ENCODE measurements at places on chromosomes 16 and 17.
A peak's percentile ranks its signal among the peaks of the same experiment; 100 is the strongest.

DNA sequence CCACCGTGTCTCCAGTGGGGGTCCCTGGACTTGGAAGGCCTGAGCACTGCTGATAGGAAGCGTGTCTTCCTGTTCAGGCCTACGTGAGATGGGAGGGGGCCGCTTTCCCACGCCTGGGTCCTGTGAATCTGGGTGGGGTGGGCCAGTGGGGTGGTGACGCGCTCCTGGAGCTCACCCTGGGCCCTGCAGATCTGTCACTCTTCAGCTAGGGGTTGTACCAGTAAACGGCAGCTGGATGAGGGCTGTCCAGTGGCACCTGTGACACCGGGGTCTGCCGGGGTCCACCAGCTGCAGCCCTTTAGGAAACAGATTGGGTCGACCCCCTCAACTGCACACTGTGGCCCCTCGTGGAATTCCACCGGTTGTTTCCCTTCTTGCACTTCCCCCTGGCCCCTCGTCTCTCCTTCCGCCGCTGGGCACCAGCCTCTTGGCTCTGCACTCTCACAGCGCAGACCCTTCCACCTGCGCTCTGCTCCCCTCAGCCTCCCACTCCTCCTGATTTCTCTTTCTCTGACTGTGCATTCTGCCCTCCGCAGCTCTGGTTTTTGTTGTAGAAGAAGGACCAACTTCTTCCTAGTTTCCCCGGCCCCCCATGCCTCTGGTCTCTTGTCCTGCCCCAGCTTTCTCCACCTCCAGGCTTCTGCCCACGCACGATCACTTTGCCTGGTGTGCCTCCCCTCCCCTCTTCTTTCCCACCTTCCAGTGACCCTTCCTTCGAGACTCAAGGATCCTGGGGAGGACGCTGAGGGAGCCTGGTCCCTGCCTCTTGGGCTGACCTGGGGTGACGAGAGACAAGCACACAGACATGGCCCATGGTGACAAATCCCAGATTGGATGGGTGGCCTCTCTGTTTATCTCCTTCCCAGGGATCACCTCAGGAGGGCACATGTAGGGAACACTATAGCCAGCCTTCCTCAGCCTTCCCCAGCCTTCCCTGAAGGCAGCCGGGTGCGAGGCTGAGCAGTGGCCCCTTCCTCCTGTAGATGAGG, 4.8 kb downstream of the MRC2 start:
- no peak for DNase-seq

GRCh38 chr16:4240624-4241023, 1.3 kb downstream of the SRL start:
- no peak for DNase-seq

DNA sequence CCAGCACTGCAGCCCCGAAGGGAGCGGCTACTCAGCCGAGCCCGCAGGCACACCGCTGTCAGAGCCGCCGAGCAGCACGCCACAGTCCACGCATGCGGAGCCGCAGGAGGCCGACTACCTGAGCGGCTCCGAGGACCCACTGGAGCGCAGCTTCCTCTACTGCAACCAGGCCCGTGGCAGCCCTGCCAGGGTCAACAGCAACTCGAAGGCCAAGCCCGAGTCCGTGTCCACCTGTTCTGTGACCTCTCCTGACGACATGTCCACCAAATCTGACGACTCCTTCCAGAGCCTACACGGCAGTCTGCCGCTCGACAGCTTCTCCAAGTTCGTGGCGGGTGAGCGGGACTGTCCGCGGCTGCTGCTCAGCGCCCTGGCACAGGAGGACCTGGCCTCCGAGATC, 42.4 kb downstream of the SREBF1 start:
- no peak for DNase-seq

DNA sequence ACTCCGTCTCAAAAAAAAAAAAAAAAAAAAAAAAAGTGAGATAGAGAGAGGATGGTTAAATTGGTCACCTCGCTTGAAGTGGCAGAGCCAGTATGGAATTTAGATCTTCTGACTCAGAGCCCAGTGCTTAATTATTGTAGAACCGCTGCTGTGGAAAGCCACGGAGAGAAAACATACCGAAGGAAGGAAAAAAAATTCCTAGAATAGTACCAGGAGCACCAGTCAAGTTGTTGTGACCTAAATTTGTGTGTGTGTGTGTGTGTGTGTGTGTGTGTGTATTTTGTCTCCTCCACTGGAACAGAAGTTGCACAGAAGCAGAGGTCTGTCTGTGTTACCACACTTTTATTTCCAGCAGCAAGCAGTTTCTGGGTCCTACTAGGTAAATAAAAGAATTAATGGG, 10.6 kb upstream of the NUP85 start:
- no peak for DNase-seq

DNA sequence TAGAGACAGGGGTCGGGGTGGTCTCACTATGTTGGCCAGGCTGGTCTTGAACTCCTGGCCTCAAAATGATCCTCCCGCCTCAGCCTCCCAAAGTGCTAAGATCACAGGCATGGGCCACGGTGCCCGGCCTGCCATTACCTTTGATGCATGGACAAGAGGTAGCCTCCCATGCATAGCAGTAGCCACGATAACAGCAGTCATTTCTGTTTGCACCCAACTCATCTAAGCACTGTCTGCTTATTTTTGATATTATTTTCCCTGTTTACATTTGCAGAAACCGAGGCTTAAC, 37.5 kb upstream of the SNN start:
- DNase-seq: no peak

DNA sequence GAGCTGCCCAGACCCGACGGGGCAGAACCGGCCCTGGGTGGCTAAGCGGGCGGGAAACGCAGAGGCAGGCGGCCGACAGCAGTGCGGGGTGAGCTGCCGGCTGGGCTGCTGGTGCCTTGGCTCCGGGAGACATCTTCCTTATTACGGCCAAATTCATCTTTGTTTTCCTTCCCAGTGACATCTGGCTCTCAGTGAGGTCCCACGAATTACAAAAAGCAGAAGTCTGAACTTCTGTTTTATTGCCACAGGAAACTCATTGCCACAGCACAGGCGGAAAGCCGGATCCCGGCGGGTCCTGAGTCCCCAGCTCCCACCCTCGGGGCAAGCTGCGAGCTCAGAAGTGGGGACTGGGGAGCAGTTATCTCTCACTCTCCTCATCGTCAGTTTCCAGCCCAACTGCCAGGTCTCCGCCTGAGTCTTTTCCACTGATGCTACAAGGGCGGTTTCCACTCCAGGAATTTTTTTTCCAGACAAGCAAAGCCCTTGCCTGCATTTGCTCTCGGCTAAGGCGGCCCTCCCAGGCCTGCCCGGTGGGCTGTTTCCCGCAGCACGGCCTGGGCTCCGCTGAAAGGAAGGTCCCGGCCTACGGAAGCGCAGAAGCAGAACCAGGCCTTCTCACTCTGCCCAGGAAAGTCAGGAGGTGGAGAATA, 40.3 kb downstream of the CBFA2T3 start:
- peak; percentile 80 for DNase-seq

GRCh38 chr17:73272906-73273218, 11.2 kb upstream of the CPSF4L start:
- DNase-seq: no peak

- DNase-seq: peak; percentile 59
Measured at GRCh38 chr17:5226940-5227878, 7.5 kb downstream of the SCIMP start.

- DNase-seq: no peak
Measured at GRCh38 chr16:31486045-31486444, 3.1 kb downstream of the SLC5A2 start.

- peak; percentile 41 for DNase-seq
Measured at GRCh38 chr17:28865946-28866752, 11.3 kb downstream of the ERAL1 start.

DNA sequence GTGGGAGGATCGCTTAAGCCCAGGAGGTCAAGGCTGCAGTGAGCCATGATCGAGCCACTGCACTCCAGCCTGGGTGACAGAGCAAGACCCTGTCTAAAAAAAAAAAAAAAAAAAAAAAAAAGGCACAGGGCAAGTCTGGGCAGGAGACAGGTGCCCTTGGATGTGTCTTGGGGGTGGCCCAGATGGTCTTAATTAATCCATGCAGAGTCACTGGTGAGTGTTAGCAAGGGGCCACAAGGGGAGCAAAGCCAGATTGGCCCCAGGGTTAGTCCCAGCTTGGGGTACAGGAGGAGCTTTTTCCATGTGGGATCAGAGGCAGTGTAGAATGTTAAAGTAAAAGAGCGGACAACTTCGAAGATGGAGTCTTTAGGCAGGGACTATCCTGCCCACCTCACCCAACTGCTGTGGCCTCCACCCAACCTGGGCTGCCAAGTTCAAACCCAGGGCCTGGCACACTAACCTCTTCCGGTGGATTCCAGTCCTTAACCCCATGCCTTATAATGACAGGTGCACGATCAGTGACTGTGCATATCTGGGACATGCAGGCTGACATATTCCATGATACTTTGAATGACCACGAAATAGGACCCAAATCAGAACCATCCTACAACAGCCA, 32.2 kb upstream of the MFSD6L start:
- DNase-seq: no peak

DNA sequence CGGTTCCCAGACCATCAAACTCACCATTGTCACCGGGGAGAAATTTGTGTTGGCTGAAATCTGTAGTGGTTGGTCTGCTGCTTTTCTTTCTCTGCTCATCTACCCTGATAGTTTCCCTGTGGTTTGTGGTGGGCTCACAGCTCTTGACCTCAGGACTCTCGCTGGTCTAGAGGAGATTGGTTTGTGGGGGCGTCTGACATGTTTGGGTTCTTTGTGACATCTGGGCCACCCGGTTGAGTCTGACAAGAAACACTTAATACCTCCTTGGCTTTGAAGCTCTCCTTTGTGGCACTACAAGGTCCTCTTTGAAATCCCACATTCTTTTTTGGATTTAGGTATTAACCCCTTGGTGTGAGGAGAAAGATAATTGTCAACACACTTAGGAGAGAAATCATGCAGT, 662.0 kb downstream of the WWOX start:
- DNase-seq: no peak

- no peak for DNase-seq
Measured at GRCh38 chr16:65876056-65876408, 490.5 kb upstream of the CDH5 start.

- DNase-seq: no peak
Measured at GRCh38 chr16:5187402-5187952, 89.9 kb upstream of the EEF2KMT start.

- no peak for DNase-seq
Measured at GRCh38 chr16:69929480-69929879, 21.7 kb upstream of the CLEC18A start.

DNA sequence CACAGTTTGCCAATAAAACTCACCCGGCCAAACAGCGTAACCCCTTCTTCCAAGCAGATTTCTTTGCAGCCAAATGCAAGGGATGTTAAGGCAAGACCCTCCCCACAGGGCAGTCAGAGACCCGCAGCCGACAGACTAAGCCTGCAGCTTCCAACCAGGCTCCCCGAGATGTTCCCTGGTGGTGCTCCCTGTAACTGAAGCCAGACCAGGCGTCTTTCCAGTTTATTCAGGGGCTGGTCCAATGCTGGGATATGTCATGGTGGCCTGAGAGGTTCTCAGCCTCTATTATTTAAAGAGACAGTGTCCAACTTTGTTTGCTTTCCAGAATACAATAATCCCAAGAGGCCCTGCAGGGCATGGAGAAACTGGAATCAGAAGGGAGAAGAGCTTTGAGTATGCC, at the start of gene PMP22:
Gene PMP22, minus strand, starts transcription at position 196 of the 400 bp plus-strand sequence. CDS start 4,599 bp downstream, outside the sequence.
- no peak for DNase-seq

GRCh38 chr17:80364091-80364691, 50.8 kb upstream of the ENDOV start:
- peak; percentile 34 for DNase-seq

DNA sequence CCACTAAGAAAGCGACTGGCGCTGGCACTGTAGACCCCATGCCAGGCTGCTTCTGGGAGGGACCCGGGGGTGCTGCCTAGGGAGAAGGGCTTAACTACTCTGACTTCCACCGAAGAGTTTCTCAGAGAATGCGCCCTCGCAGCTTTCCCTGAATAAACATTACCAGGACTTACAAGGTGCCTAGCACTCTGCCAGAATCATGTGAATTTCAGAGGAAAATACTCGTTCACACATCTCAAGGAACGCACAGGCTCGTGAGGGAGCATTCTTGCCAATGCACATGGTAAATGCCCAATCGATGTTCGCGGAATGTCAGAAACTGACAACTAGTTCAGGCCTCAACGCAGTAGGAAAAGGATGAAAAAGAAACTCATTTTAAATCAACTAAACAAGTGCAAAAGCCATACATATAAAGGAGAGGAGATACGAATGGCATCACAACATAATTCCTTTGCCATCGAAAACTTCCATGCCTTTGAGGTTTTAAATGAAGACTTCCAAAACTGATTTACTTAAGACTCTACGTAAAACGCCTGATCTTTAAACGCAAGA, 999 bp downstream of the CMC2 start:
- peak; percentile 32 for DNase-seq

GRCh38 chr16:79598348-79599181, 2.0 kb downstream of the MAF start:
- DNase-seq: peak; percentile 56

GRCh38 chr17:38587947-38588787, 17.6 kb downstream of the SRCIN1 start:
- no peak for DNase-seq

DNA sequence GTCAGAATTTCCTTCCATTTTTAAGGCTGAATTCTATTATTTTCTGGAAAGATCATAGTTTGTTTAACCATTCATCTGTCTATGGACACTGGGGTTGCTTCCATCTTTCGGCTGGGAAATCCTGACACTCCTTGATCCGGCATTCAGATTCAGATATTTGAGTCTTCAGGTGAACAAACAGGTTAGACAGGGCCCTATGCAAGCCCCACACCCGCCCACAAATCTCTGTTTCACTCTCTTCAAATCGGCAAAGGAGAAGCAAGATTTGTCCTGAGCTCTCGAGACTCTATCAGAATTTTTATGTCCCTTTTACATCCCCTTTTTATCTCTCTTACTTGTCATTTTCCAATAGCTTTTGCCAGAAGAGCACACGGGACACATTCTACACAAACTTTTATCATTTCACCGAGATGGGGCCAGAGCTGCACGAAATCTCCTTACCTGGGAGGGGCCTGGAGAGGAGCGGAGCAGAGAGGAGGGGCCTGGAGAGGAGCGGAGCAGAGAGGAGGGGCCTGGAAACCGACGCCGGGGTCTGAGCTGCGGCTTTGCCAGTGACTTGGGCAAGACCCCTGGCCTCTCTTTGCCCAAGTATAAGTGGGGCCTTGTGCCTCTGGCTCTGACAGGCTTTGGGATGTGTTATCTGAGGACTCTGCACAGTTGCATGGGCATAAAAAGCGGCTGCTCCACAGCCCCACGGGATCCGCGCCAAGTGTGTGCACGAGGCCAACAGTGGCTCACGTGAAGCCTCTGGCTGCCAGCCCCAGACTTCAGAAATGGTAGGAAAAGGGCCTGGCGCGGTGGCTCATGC, 54.3 kb upstream of the RBFOX3 start:
- no peak for DNase-seq

- peak; percentile 39 for DNase-seq
Measured at GRCh38 chr16:3587547-3588110, 10.4 kb upstream of the NLRC3 start.
